ENCODE measurements at places on chromosomes 12 and 14. TPM values are rescaled to one million over a fixed set of nuclear protein-coding genes. Genes with fewer than 3 reads are reported as not detected.

Gene REP15
- not detected for total RNA-seq

Gene CPNE6
- not detected for total RNA-seq

Gene GLS2
- 14.8 TPM for total RNA-seq

Gene NXPH4
- 4.9 TPM for total RNA-seq

Gene NKX2-8
- not detected for total RNA-seq

Gene CD4
- 2.7 TPM for total RNA-seq

Gene ERP29
- 162 TPM for total RNA-seq

Gene FAIM2
- total RNA-seq: 0.18 TPM

Gene TMEM30B
- 17.8 TPM for total RNA-seq

Gene FGD6
- 24.2 TPM for total RNA-seq

Gene CHGA
- total RNA-seq: 17.2 TPM

Gene SLCO1B1
- total RNA-seq: 0.37 TPM
